DMS153 (cell line): ENCODE measurements at places on chromosomes 2 and 18.
A peak's percentile ranks its signal among the peaks of the same experiment; 100 is the strongest.

DNA sequence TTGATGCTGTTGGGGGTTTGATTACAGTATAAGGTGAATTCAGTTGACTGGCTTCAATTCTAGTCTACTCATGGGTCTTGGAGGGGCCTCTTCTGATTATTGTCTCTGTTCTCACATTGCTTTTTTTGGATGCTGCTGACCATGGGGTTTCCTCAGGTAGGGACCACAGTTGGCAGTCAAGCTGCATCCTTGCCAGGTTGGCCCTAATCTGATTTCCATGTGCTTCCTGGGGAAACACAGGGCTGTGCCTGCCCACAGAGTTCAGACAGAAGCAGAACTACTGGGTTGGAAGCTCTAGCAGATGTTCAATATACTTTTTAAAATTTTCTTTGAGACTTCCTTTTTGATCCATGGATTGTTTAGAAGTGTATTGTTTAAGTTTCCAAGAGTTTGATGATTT is 227.3 kb downstream of the XIRP2 start:
- DNase-seq: no peak

DNA sequence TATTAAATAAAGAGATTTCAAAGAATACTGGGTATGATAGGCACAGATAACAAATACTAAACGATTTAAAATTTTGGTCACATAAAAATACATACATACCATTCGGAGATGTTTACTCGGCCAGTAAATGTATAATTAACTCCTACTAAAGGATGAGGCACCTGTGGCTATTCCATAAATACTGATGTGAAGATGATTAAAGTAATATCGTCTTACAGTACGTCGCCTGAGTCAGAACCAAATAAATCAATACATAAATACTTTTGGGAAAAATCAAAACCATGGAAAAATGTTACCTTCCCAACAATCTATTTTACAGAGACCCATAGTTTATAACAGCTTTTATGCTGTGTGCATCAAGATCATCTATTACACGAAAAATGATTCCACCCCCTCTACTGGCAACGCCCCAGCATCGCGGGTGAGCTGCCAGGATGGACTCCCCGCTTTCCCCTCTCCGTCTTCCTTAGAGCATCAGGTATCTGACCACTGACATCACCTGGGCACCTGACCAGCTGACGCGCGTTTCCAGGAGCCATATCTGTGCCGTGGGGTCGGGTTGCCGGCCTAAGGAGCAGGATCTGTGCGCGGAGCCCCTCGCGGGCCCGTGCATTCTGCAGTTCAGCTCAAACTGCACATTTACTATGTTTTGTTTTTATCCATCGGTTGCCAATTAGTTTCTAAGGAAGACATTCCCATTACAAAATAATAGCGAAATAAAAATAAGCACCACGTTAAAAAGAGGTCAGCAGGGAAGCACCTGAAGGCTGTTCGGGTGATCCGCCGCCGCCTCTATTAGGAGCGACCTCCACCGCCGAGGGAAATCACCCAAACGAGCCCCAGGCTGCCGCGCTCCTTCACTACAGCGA is 901 bp downstream of the ICA1L start:
- DNase-seq: peak; percentile 88

DNA sequence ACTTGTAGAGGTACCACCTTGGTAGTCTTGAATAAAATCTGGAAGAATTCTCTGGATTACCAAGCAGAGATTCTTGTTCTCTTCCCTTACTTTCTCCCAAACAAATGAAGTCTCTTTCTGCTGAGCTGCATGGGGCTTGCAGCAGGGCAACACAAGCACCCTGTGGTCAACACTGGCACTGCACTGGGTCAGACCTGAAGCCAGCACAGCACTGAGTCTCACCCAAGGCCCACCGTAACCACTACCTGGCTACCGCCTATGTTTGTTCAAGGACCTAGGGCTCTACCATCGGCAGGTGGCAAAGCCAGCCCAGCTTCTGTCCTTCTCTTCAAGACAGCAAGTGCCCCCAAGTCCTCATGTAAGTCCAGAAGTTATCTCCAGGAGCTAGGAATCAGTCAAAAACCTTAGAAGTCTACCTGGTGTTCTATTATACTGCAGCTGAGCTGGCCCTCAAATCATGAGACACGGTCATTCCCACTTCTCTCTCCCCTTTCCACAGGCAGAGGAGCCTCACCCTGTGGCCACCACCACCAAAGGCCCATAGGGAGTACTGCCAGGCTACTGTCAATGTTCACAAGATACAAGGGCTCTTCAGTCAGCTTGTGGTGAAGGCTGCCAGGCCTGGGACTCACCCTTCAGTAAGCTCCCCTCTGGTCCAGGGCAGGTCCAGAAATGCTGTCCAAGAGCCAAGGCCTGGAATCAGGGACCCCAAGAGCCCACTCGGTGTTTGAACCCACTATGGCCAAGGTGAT is 18.4 kb downstream of the VPS54 start:
- no peak for DNase-seq

- DNase-seq: peak; percentile 94
These were observed 15.1 kb downstream of the ACTG2 start for GRCh38 chr2:73907840-73908452.

GRCh38 chr2:112483042-112483473 is 1.1 kb downstream of the TTL start:
- peak; percentile 14 for DNase-seq

DNA sequence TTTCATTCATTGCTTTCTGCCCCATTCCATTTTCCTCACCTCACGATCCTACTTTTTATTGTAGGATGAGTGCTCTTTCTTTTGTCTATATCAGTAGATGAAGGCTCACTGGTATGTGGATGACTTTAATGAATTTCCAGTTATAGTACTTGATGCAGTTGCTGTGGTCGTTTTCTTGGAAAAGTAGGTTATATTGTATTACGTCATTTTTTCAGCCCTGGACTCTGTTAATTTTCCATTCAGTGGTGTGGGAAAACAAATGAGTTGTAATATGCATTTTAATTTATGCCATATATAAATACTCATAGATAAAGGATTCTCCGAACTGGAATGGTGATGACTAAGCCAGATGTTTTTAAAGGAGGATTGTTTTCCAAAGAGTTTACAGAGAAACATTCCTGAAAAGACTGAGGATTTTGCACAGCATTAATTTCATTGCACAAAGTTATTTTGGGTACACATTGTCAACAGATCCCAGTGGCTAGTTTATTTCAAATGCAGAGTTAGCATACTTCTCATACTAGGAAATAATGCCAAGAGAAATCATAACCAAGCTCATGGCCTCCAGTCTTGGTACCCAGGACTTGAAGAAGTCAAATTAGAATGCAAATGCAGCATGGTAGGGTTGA is 189.7 kb downstream of the PAX3 start:
- DNase-seq: no peak

GRCh38 chr2:41782306-41783158 is 265.3 kb upstream of the PKDCC start:
- DNase-seq: peak; percentile 4

- no peak for DNase-seq
These were observed 141.0 kb downstream of the INHBB start for GRCh38 chr2:120486946-120487345.

DNA sequence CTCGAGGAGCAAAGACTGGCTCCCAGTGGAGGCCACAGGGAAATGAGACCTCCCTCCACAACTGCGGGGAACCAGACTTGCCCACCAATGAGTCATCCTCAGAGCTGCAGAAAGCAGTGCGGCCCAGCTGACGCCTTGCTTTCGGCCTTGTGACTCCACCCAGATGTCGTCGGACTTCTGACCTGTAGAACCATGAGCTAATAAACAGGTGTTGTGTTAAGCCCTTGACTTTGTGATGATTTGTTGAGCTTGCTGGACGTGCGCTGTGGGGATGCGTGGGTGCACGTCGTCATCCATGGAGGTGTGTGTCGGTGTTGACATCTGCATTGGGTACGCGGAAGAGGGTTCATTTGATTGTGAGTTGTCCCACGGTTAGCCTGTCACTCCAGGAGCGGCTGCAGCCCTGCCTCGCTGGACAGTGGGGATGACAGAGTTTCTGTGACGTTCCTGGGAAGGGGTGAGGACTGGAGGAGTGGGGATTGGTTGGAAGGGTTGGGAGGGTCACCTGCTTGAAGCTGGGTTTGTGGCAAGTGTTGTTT is 154.1 kb downstream of the SH3BP4 start:
- DNase-seq: no peak

GRCh38 chr2:238344517-238344916 is 24.2 kb downstream of the TRAF3IP1 start:
- no peak for DNase-seq

DNA sequence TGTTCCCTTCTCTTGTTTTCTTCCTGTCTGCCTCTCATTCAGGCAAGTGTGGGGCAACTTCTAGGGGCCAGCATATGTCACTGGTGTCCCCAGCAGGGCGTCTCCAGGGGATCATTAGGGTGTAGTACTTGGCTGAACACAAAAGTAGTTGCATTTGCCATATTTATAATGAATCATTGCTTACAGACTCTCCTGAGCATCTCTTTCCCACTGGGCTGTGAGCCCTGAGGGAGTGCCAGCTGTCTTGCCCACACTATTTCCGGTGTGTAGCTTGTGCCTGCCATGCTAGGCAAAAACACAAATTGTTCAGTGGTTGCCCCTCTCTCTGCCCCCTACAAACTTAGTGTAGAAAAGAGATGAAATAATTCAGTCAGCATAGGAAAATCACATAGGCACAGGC is 40.8 kb upstream of the SCLY start:
- DNase-seq: no peak

- no peak for DNase-seq
These were observed 9.3 kb downstream of the MEX3C start for GRCh38 chr18:51188024-51188701.

DNA sequence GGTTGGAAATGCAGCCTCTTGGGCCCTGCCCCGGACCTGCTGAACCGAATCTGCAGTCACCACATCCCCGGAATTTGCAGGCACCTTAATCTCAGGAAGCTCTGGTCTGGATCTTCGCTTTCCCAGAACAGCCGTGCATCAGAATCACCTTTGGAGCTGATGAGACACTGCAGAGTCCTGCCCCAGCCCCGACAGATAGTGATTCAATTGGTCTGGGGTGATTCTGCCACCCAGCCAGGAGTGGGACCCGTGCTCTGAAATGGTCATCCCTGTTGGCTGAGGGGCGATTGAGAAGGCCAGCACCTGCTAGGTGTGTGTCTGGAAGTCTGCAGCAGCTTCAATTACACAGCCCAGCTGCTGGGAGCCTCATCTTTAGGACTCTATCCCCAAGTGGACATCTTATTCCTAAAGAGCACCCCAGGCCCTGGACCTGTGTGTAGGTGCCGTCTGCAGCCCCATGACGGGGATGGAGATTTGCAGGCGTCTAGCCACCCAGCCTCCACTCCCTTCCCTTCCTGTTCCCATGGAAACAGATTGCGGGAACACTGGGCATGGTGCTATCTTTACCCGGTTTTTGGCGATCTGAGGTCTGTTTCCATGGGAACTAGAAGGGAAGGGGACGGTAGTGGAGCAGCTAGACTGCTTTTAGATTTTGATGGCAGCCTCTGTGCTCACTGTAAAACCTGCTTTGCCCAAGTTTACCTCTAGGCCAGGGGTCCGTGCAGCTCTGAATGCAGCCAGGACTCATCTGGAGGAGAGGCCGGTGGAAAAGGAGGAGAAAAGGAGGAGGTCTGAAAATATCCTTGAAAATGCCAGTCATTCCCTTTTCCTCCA is 156.1 kb downstream of the LDLRAD4 start:
- no peak for DNase-seq
